ENCODE measurements at places on chromosomes 5 and 9.
A peak's percentile ranks its signal among the peaks of the same experiment; 100 is the strongest.

GRCh38 chr5:74161170-74161569, 479.4 kb downstream of the ENC1 start:
- DNase-seq: no peak

- no peak for DNase-seq
Measured at GRCh38 chr9:129336601-129337331, 158.7 kb upstream of the IER5L start.

GRCh38 chr9:38004809-38005560, 64.0 kb downstream of the SHB start:
- no peak for DNase-seq

DNA sequence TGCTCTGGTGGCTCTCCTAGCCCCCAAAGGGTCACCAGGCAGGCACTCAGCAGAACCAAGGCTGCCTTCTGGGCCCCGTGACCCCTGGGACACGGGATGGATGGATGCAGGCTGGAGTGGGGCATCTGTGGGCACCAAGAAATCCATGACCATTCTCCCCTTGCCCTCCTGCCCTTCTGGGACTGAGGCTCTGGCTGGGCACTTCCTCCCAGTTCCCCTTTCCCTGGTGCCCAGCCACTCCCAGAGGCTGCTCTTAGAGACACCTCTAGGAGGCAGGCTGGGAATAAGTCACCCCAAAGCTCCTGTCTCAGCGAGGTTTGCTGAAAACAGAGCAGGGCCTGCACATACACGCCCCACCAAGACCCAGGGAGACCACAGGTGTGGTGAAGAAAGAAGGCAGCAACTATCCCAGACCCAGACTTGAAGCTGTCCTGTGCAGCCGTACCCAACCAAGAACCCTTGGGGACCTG, 943 bp downstream of the STING1 start:
- DNase-seq: no peak

DNA sequence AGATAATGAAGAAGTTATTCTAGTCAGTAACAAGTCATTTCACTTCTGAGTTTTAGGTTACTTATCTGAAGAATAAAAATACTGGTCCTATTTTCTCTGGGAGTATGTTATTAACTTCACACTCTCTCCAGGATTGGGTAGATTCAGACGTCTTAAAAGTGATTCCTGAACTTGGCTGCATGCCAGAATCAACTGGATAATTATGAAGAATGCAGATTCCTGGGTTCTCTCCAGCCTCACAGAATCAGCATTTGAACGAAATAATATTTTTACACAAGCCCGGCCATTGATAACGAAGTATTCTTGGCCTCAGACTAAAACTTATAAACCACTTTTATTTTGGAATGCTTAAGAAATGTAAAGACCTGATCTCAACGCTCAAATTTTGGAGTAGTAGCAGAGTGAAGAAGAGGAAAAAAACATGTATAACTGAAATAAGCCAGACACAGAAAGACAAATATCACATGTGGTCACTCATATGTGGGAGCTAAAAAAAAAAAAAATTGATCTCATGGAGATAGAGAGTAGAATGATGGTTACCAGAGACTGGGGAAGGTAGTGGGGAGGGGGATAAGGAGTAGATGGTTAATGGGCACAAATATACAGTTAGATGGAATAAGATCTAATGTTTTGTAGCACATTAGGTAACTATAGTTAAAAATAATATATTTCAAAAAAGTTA, 507.3 kb downstream of the ISL1 start:
- DNase-seq: no peak

GRCh38 chr5:173717959-173718358, 101.5 kb upstream of the BOD1 start:
- DNase-seq: no peak

- DNase-seq: peak; percentile 66
Measured at GRCh38 chr5:53481887-53482716, 1.7 kb downstream of the FST start.

GRCh38 chr9:93945400-93946337, 9.5 kb downstream of the BARX1 start:
- DNase-seq: no peak

GRCh38 chr9:125085703-125086477, 57.4 kb downstream of the SCAI start:
- no peak for DNase-seq

DNA sequence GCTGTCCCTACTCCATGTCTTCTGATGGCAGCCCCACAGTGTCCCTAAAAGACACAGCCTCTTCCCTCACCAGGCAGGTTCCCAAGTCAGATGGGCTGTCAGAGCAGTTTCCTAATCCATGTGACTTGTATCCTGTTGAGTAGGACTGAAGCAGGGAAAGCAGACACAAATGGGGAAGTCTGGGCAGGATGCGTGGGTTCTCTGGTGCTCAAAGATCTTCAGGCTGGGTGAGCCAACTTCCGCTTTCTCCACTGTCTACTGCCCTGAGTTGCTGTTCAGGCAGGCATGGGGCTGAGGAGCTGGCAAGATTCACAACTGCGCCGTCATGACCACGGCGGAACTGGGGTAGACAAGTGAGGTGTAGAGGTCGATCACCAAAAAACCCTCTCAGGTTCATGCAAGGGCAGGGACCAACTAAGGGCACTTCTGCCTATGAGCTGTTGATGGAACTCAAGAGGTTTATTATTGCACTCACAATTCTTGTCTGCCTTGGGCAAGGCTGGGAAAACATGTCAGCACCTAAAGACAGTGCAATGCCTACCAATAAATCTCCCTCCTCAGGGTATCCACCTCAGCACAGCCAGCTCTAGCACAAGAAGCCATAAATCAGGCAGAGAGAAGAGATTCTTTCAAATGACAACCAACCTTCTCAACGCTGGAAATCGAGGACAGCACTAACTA, 83.4 kb downstream of the RAPGEF1 start:
- peak; percentile 78 for DNase-seq

- DNase-seq: no peak
Measured at GRCh38 chr9:101574731-101575333, 19.9 kb downstream of the PPP3R2 start.

GRCh38 chr9:125612616-125613015, 94.4 kb downstream of the MAPKAP1 start:
- DNase-seq: no peak

GRCh38 chr5:85663708-85664031, 954.1 kb upstream of the COX7C start:
- no peak for DNase-seq

- DNase-seq: no peak
Measured at GRCh38 chr5:149217803-149218155, 53.9 kb upstream of the AFAP1L1 start.

- DNase-seq: no peak
Measured at GRCh38 chr5:159645179-159645846, 271.0 kb upstream of the ADRA1B start.

DNA sequence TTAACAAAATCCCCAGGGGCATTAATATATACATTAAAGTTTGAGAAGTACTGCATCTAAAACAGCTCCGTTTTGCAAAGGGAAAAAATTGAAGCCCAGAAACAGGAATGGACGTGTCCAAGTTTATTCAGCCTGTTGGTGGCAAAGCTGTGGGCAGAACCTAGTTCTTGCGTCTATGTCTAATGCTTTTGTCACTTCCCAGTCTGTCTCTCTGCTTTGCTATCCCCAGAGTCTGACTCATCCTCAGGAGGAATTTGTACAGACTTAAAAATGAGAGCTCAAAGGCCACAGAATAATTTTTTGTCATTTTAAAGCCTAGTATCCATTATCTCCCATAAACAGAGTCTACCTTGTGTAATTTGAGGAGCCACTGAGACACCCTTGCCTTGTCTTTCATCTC, 330.9 kb upstream of the GRIA1 start:
- no peak for DNase-seq

DNA sequence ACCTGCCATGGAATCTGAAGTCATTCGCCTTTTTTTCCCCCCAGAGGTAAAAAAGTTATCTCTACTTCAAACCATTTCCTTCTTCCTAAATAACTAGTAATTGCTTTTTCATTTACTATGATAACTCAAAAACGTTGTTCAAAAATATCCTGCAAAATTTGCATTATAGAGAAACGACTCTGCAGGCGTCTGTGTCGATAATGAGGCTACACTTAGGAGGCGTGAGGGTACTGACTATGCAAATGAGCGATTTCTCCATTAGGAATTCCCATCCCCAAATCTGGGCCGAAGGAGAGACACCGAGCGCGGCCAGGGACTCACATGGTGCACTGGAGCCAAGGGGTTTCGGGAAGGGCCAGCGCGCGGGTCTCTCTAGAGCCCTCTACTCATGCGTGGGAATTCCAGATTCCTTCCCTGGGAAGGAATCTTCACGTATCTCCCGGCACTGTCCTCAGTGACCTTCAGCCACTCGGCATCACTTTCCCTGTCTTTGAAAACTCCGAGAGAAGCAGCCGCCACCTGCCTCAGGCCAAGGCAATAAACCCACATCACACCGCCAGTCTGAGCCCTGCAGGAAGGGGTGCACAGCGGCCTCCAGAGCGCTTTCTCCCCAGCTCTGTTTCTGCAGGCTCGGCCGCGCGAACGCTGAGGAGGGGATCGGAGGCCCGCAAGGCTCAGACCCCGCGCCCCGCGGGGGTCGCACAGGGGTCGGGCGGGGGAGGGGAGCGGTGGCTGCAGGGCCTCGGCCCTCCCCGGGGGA, 718 bp upstream of the DENND4C start:
- DNase-seq: no peak

DNA sequence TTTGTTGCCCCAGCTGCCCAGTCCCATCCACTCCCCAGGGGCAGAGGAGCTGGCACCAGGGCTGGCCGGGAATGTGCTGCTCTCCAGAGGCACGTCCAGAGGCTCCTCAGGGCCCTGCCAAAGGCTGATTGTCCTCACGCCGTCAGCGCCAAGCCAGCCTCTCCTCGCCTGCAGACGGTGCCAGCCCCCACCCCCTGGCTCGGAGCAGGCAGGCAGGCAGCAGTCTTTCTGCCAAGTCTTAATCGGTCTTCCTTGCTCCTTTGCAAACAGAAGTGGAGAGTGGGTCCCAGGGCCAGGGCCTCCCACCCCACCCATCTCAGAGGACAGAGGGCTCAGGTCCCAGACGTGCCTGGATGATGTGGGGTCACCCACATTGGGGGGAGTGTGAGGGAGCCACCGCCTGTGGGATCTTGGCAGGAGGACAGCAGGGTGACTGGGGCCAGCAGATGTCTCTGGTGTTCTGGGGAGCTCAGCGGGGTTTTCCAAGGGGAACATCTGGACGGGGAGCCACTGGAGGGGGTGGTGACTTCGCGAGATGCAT, 36.3 kb downstream of the FAM163B start:
- peak; percentile 57 for DNase-seq

DNA sequence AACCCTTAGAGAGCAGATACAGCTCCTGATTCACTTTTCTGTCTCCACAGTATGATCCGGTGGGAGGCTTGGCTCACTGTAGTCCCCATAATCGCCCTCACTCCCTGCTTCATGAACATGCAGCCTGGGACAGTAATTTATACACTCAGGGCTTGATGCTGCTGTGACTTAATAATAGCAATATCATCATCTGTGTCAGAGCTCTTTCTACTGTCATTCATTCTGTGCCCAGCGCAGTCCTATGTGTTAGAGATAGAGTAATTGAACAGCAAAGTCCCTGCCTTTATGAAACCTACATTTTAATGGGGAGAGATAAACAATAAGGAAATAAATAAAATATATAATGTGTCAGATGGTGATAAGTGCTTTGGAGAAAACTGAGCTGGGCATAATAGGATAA, 2.8 kb upstream of the HEMGN start:
- DNase-seq: no peak

DNA sequence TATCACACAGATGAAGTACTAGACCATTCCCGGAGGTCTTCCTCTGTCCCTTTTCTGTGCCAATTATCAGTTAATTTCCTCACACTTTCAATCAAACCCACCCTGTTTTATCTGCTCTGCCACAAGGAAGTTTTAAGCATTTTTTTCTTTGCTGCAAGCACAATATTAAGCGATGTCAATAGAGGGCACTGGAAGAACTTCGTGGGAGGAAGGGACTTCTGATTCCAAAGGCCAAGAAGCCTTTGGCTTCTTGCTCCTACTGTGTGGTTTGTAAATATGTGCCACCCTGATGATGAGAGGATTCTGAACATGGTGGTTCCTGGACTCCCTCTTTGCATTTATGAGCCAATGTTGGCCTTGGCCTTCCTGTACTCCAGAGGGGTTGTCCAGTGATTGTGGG, 1712.5 kb upstream of the C9orf72 start:
- DNase-seq: no peak

DNA sequence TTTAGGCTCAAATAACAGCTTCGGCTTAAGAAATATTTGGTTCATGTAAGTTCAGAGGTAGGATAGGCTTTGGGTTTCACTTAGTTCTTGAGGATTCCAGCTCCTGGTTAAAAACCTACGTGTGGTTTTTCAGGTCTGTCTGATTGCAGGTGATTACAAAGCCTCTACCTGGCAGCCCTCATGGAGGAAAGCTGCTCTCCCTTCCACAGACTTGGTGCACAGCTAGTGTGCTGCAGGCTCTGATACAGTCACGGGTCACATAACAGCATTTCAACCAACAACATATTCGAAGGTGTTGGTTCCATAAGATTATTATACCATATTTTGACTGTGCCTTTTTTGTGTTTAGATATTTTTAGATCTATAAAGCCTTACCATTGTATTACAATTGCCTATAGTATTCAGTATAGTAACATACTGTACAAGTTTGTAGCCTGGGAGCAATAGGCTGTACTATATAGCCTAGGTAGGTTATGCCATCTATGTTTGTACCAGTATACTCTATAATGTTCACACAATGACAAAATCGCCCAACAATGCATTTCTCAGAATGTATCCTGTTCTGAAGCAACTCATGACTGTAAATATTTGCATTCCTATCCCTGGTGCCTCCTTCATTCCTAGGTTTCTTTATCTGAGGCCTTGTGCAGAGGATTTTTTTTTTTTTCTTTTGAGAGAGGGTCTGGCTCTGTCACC, 8.0 kb upstream of the DCP2 start:
- no peak for DNase-seq

- DNase-seq: no peak
Measured at GRCh38 chr5:28156981-28157380, 1118.6 kb upstream of the CDH9 start.

DNA sequence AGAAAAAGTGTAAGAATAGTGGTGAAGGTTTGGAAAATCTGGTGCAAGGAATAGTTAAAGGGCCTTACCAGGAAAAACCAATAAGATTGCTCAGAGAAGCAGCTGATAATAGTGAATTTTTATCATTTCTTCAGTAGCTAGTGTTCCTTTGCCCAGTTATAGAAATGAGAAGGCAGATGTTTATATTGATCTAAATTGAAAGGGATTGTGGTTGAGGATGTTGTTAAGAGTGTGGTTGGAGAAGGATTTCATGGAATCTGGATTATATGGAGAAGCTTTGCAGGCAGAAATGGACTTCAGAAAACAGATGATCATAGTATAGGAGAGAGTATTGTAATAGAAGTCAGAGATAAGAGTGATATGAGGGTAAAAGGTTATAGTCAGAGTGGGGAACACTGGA, 102.6 kb downstream of the XRCC4 start:
- DNase-seq: no peak

DNA sequence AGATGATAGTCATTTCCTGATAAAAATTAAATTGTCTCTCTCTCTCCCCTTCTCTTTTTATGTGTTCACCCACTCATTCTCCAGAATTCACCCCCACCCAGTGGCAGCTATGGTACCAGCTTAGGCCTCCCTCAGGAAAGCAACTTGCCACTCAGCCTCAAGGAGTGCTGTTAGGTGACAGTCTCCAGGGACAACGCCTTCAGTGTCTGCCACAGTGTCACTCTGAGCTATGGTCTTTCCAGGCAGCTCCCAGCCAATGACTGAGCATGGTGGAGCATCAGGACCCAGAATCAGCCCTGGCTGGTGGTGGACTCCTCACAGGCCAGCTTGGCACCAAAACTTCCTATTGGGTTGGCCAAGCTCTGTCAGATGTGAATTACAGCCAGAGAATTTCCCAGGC, 140.9 kb upstream of the PIK3R1 start:
- DNase-seq: no peak

Data from mucosa of gallbladder (tissue), 1 donor.